ENCODE measurements at places on chromosomes 5 and 9.

DNA sequence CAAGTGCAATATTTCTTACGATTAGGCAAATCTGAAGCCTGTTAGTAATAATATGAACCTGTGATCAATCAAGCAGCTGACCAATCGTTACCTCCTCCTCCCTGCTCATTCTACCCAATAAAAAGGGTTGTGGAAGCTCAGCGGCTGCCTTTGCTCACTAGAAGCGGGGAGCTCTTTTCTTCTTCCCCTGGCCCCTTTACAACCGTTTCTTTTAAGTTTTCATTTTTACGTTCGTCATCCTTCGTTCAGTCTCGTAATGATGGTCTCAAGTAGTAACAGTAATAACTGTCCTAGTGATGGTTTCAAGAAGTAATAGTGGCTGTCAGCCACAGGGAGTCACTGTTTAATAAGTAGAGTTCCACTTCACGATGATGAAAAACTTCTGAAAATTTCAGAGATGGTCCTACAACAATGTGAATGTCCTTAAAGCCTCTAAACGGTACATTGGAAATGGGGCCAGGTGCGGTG is 6.2 kb downstream of the UGT3A2 start:
- DNase-seq, result no peak

- DNase-seq, result no peak
Observed at GRCh38 chr5:115243412-115243811, 19.3 kb downstream of the PGGT1B start.

DNA sequence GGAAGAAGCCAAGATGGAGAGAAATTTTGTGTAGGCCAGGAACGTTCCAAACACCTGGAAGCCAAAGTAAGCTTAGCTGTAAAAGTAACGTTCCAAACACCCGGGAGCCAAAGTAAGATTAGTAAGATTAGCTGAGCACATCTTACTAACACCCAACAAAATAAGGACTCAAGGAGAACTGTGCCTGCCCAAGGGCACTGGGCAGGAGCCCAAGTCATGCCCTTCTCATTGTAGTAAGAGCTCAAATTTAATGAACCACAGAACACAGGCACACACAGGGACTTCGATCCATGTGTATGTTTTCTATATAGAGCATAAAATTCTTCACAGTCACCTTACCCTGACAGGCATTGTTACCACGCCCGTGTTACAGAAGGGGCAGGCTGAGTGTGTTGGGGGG is 36.1 kb upstream of the NXNL2 start:
- no peak for DNase-seq

- DNase-seq, result no peak
Observed at GRCh38 chr5:180349391-180349790, 3.7 kb downstream of the GFPT2 start.

DNA sequence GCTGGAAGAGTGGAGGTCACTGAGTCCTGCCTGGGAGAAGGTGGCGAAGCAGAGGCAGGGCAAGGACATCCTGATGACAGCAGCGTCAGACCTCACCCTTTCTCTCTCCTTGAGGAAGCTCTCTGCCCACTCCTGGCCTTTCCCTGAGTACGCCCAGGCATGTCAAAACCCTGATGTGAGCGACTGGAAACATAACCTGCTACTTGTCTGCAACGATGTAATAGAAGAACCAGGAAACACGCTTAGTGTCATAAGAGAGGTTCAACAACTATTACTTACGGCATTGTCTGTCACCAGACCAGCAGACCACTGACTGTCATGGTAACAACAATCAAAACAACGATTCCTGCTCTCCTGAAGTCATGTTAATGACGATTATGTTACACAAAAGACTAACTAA is 152.4 kb downstream of the ACTL7B start:
- DNase-seq, result no peak

DNA sequence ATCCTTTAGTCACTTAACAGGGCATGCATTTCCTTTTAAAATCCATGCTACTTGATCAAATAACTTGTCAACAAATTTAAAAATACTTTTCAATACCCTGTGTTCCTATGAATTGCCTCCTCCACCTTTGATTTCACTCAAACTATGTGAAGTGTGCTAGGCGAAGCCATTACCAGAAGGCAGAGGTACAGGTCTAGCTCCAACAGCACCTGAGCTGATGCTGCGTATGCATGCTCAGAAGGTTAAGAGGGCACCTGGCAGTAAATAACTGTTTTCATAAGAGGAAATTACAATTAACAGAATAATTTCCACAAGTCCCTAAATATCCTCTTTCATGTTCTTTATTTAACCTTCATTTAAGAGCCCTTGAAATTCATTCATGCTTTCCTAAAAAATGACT is 251.8 kb downstream of the EFNA5 start:
- no peak for DNase-seq

GRCh38 chr9:95499847-95500246 is 16.9 kb downstream of the PTCH1 start:
- DNase-seq, result no peak

- no peak for DNase-seq
Observed at GRCh38 chr9:128936171-128936865, 11.1 kb downstream of the DOLK start.

- no peak for DNase-seq
Observed at GRCh38 chr9:24218656-24219055, 327.0 kb downstream of the IZUMO3 start.

DNA sequence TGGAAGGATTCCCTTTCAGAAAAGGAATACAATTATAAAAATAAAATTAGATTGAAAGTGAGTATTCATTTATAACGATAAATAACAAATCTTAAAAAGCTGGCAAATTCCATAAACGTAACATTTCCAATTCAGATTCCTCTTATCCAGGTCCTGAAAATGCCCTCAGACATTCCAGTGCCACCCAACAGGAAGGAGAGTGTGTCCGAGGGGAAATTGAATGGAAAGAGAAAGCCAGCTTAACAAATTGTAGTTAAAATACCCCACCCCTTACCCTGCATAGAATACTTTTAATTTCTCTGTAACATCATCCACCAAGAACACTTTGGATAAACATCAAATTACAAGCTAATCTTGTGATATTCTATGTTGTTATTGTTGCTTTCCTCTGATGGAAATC is 72.0 kb downstream of the ARHGEF28 start:
- no peak for DNase-seq

- DNase-seq, result no peak
Observed at GRCh38 chr9:135272608-135273007, 185.1 kb downstream of the OLFM1 start.

DNA sequence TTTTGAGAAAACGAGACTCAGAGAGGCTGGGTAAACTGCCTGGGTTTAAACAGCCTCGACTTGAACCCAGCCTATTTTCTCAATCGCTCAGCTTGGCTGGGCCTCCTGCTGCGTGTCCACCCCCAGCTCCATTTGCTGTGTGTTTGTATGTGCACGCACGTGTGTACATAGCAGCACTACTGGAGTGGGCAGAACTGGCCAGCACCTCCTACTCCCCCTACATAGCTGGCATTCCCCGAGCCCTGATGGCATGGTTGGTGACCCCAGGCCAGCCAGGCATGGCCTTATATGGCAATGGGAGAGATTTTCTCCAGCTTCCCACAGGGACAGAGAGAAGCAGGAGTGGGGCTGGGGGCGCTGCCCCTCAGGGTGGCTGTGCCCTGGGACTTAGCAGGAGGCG is 4.1 kb downstream of the AIF1L start:
- DNase-seq, result no peak

DNA sequence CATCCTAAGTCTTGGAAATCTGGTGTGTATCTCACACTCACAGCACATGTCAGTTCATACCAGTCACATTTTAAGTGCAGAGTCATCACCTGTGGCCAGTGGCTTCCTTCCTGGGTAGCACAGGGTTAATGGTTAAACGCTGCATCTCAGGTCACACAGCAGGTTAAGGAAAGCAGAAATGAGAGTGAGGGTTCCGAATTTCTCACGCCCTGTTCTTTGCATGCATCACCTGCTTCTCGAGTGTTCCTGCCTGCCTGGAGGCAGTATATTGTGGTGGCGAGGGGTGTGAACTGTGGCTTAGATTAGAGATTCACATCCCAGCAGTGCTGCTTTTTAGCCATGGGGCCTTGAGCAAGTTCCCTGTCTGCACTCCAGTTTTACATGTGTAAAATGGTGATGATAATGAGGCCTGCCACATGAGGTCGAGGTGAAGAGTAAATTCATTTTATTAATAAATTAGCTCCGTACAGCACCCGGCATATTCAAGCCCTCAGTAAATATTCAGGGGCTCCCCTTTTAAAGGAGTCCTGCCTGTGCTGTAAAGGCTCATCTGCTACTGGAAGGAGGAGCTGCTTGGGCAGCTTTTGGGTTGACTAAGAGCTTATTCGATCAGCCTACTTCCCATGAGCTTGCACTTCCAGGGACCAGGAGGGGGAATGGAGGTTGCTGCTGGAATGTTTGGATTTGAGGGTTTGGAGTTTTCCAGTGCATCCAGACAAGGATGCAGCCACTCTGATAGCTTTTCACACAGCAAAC is 61.1 kb upstream of the SAP30L start:
- no peak for DNase-seq

DNA sequence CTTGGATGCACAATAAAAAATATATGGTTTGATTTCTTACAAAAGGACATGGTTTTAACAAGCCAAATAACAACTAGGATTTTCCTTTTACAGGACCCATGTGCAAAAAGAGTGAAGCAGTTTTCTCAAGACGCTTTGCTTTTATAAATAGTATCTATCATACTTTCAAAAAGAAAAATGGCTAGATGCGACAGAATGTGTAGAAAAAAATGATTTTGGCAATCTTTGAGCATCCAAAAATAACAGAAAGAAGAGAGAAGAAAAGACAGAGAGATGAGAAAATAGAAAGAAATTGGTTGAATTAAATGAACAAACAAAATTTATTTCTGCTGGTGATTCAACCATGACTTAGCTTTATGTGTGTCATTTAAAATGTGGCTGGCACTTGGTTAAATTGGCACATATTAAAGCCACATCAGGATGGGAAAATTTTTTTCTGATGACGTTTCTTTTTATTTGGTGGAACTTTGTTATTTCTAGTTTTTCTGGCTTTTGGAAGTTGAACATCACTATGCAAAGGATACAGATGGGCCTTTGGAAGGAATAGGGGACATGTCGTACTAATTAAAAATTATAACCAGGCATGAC is 35.6 kb upstream of the NREP start:
- no peak for DNase-seq

- DNase-seq, result no peak
Observed at GRCh38 chr5:166349046-166349445, 1942.4 kb upstream of the WWC1 start.

GRCh38 chr5:116454417-116454927 is 120.2 kb downstream of the SEMA6A start:
- no peak for DNase-seq

DNA sequence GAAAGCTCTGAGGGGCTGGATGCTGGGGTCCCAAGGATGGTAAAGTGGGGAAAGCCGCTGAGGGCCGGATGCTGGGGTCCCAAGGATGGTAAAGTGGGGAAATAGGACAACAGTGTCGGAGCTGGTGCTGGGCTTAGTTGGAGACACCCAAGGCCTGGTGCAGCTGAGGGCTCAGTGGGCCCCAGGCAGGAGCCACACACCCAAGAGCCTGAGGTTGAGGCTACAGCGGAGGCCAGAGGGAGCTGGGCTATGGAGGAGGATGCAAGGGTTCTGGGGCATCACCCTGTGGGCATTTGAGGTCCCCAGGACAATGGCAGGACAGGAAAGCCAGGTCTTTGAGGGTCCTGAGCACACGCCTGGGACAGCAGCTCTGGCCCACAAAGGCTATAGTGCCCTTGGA is 19.1 kb upstream of the SLC9A3 start:
- DNase-seq, result no peak

DNA sequence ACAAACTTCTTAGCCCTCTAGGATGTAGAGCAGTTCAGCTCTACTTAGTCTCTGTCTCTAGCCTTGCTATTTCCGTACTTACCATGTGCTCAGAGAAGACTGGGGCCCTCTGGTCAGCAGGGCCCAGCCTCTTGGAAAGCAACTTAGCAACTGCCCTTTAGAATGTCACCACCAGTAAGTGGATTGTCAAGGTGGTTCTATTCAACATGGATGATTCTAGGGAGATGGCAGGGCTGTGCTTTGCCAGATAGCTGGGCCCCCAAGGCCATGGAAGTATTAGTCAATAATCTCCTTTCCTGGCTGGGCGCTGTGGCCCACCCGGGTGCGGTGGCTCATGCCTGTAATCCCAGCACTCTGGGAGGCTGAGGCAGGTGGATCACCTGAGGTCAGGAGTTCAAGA is 177.6 kb upstream of the MVB12B start:
- DNase-seq, result no peak

DNA sequence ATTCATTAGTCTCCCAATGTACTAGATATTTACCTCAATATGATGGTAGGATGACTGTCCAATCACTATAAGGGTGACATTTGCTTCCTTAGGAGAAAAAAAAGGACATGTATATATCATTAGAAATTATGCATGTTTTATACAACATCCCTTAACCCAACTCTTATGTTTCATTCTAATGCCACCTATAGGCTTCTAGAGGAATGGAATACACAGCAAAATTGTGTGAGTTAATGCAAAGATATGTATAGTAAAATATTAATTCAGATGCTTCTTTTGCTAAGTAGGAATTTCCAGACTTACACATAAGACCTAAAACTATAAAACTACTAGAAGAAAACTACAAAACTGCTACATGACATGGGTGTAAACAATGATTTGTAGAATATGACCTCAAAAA is 3.5 kb downstream of the PRXL2C start:
- no peak for DNase-seq

DNA sequence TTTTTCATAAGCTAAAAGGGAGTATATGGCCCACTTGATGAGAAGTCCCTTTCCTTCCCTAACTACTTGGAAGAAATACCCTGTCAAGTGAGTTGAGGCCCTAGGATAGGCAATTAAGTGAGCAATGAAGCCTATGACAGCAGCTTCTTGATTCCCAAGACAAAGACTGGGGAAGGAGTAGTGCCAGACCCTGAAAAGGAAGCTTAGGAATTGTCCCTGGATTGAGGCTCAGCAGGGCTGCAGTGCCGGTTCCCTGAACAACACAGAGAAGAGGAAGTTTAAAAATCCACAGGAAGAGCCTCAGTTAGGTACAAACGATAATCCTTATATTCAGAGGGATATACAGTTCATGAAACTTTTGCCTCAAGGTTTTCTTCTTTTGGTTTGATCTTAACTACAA is 61.8 kb upstream of the RAD23B start:
- no peak for DNase-seq

DNA sequence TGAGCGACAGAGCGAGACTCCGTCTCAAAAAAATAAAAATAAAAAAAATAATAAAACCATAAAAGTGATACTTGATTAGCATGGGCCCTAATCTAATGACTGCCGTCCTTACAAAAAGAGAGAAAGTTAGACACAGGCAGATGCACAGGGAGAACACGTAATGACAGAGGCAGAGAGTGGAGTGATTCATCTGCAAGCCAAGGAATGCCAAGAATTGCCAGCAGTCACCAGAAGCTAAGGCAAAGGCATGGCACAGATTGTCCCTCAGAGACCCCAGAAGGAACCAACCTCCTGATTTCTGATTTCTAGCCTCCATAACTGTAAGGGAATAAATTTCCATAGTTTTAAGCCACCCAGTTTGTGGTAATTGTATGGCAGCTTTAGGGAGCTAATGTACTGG is 79.6 kb upstream of the FREM1 start:
- DNase-seq, result no peak

- no peak for DNase-seq
Observed at GRCh38 chr9:87840134-87840533, 42.5 kb upstream of the SPATA31E1 start.

GRCh38 chr5:132074772-132075718 is 1.5 kb downstream of the CSF2 start:
- peak; percentile 51 for DNase-seq

Data from activated naive CD4-positive, alpha-beta T cell treated with Interleukin-2 at 50 U/mL for 16 hours (primary cell).